ENCODE measurements at places on chromosomes 4 and X.

GRCh38 chr4:46270986-46271596 is 118.8 kb downstream of the GABRA2 start:
- no peak for DNase-seq

DNA sequence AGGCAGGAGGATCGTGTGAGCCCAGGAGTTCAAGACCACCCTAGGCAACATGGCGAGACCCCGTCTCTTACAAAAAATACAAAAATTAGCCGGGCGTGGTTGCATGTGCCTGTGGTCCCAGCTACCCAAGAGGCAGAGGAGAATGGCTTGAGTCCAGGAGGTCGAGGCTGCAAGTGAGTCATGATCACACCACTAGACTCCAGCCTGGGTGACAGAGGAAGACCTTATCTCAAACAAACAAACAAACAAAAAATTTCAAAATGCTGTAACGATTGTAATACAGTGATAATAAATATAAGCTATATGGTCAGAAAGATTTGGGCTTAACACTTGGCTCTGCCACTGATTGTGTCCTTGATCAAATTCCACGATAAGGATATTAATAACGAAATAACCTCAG is 24.2 kb downstream of the SLC25A4 start:
- no peak for DNase-seq

GRCh38 chrX:12955882-12956703 is 18.8 kb upstream of the TMSB4X start:
- DNase-seq: no peak

GRCh38 chrX:135213200-135213844 is 38.5 kb upstream of the ETDA start:
- DNase-seq: no peak

DNA sequence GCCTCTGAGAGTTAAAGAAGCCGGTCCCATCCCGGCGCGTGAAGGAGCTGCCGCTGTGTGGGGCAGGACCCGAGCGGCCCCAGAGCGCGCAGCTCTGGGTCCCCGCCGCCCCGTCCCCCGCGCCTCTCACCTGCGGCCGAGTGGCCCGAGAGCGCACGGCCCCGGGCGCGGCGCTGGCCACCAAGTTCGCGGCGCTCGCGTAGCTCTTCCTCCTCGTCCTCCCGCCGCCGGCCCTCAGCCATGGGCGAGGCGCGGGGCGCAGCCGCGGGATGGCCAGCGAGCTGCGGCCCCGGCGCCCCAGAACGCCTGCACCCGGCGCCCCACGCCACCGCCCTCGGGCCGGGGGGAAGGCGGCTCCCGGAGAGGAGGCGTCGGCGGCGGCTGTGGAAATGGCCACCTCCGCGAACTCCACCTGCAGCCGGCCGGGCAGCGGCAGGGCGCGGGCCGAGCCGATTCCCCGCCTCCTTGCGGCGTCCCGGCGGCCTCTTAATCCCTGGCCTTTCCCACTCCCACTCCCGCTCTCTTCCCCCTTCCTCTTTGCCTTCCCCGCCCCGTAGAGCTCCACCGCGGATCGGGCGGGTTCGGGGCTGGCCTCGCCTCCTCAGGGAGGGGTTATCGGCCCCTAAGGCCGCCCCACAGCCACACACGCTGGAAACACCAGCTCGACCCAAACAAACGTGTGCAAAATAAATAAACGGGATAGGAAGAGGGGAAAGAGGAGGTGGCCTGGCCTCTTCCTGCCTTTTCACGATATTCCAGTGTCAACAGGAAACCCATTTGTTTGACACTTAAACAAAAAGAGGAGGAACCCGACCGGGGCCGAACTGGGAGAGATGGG is at the start of gene SH3D19:
TSS of gene SH3D19 (minus strand) at position 495 of the 838 bp plus-strand sequence. CDS start at position 242, 253 bp downstream.
- DNase-seq: peak; percentile 63

GRCh38 chrX:133434197-133434820 is 19.0 kb upstream of the GPC4 start:
- DNase-seq: no peak

- DNase-seq: no peak
These were observed 27.5 kb downstream of the YY2 start for GRCh38 chrX:21883258-21883657.
